CD4-positive, alpha-beta T cell treated with Interleukin-12 subunit alpha and Interleukin-12 subunit beta, for 1 hour (primary cell): ENCODE measurements at places on chromosomes 11 and 22.

GRCh38 chr11:78066471-78066870, 2.8 kb downstream of the THRSP start:
- no peak for DNase-seq

- no peak for DNase-seq
Measured at GRCh38 chr11:16028419-16028818, 327.9 kb downstream of the SOX6 start.

GRCh38 chr11:77789061-77789730, 31.3 kb downstream of the RSF1 start:
- no peak for DNase-seq

- DNase-seq: no peak
Measured at GRCh38 chr22:29621761-29622526, 18.5 kb downstream of the NF2 start.

GRCh38 chr11:110452720-110453119, 23.0 kb downstream of the FDX1 start:
- no peak for DNase-seq

DNA sequence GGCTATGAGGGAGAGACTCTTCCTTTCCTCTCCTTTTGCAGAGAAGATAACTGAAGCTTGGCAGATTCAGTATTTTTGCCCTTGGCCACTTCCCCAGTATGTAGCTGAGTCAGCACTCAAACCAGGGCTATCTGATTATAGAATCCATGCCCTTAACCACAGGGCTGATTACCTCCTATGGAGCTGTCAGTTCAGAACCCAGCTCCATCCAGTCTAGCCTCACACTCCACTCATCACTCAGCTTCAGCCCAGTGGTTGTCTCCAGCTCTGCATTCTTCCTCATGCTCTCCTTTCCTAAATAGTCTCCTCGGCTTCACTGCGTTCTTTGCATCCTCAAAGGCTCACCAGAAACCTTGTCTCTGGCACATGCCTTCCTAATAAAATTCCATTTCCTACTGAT, 151.6 kb upstream of the BLID start:
- no peak for DNase-seq

DNA sequence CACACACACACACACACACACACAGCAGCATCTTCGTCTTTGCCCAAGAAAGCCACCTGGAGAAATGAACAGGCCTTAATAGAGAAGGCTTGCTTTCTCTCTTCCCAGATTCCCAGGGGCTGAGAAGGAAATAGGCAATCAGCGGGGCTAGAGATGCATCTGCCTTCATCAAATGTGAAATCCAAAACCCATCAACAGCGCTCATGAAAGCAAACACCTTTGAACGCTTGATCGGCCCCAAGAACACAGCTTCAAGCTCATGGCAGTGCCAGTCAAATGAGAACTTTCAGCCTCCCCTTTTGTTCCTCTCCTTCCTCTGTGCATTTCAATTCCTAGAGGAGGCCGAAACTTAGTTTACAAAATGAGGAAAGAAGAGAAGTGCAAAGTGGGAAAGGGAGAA, 122.7 kb downstream of the EFCAB6 start:
- DNase-seq: no peak
